ENCODE measurements at places on chromosomes 6 and 20.

DNA sequence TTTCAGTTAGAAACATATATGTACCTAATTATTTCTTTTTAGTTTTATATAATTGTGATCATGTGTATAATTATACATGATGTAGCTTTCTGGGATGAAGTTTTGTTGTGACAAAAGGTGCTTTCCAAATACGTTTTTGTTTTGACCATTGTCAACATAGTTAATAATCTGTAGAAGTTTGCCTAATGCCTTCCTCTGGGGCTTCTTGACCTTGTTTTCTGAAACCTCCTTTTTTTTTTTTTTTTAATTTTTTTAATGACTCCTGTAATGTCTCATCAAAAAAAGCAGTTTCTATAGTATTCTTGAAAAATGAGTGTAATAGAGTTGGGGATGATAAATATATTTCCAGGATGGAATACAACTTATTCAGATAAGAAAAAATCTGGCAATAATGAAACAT, 434.7 kb upstream of the SOX4 start:
- no peak for DNase-seq

- DNase-seq, result no peak
These were observed 131.6 kb upstream of the NEDD9 start for GRCh38 chr6:11363881-11364576.

GRCh38 chr20:17836303-17836861, 132.2 kb downstream of the SNX5 start:
- DNase-seq, result peak; percentile 98

DNA sequence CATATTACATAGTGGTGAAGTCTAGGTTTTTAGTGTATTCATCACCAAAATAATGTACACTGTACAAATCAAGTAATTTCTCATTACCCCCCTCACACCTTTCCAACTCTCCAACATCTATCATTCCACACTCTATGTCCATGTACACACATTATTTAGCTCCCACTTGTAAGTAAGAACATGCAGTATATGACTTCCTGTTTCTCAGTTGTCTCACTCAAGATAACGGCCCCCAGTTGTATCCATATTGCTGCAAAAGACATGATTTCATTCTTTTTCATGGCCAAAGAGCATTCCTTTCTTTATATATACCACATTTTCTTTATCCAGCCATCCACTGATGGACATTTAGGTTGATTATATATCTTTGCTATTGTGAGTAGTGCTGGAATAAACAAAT, 86.0 kb downstream of the UBE3D start:
- no peak for DNase-seq

- no peak for DNase-seq
These were observed 1.2 kb downstream of the PTPRA start for GRCh38 chr20:2874456-2874855.

GRCh38 chr6:22350109-22350508, 53.3 kb upstream of the PRL start:
- no peak for DNase-seq

GRCh38 chr6:143747347-143747842, 69.6 kb downstream of the PHACTR2 start:
- DNase-seq, result no peak

- DNase-seq, result no peak
These were observed 173.7 kb upstream of the SSTR4 start for GRCh38 chr20:22861231-22861980.

GRCh38 chr20:19712721-19713260, 45.3 kb upstream of the RIN2 start:
- DNase-seq, result no peak

- DNase-seq, result no peak
These were observed 145.6 kb downstream of the TBX18 start for GRCh38 chr6:84618836-84619235.

- DNase-seq, result no peak
These were observed 117.9 kb downstream of the SNX5 start for GRCh38 chr20:17850684-17851026.

- DNase-seq, result no peak
These were observed 33.2 kb upstream of the HBS1L start for GRCh38 chr6:135087803-135088202.

- no peak for DNase-seq
These were observed 833.4 kb upstream of the MAP3K7 start for GRCh38 chr6:91420243-91420642.

DNA sequence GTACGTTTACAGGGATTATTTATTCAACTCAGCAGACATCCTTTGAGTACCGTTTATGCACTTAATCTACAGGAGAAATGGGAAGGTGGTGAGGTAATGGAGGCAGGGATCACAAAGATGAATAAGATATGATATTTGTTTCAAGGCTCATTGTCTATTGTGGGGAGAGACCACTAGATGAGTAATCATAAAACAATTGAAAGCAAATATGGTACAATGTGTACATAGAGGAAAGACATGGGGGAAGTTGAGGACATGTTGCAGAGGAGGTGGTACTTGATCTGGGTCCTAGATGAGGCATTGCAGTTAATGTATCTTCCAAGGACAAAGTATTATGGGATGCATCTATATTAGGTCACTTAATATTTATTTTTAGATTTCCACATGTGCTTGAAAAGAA, 13.7 kb upstream of the CDC5L start:
- DNase-seq, result no peak

- DNase-seq, result no peak
These were observed 257.8 kb downstream of the RNGTT start for GRCh38 chr6:88705601-88706000.

DNA sequence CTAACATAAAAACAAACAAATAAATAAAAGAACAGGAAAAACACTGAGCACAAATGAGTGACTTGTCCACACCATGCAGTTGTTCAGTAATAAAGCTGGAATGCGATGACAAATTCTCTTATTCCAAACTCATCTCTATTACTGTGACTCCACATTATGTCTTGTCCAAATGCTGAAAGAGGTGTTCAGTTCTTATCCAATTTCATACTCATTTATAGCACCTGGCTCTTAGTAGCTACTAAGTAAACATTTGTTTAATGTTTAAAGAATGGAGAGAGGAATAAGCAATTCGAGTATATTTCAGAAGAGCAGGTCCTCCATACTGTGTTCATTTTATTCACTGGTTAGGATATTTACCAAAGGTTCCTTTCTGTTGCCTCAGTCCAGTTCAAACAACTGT, 439.0 kb upstream of the JAG1 start:
- no peak for DNase-seq

- no peak for DNase-seq
These were observed 375.2 kb upstream of the AGPAT4 start for GRCh38 chr6:161649068-161649467.

- no peak for DNase-seq
These were observed 20.9 kb downstream of the IGF2R start for GRCh38 chr6:159989492-159990480.

DNA sequence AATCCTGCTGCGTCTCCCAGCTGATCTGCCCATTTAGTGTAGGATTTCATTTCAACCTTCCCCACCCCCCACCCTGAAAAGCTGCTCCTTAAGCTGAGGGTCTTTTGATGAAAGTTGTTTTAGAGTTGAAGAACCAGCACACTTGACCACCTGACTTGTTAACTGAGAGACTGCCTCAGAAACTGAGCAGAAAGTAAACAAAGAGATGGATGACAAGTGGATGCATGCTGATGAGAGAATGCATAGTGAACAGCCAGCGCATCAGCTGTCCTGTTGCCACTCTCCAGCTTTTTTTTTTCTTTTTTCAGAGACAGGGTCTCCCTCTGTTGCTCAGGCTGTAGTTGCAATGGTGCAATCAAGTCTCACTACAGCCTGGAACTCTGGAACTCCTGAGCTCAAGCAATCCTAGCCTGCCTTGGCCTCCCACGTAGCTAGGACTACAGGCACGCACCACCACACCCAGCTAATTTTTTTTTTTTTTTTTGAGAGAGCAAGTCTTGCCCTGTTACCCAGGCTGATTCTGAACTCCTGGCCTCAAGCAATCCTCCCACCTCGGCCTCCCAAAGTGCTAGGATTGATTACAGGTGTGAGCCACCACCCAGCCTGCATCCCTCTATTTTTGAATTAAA, 9.5 kb downstream of the RPL10A start:
- no peak for DNase-seq

GRCh38 chr6:155861821-155862220, 406.2 kb upstream of the NOX3 start:
- no peak for DNase-seq

DNA sequence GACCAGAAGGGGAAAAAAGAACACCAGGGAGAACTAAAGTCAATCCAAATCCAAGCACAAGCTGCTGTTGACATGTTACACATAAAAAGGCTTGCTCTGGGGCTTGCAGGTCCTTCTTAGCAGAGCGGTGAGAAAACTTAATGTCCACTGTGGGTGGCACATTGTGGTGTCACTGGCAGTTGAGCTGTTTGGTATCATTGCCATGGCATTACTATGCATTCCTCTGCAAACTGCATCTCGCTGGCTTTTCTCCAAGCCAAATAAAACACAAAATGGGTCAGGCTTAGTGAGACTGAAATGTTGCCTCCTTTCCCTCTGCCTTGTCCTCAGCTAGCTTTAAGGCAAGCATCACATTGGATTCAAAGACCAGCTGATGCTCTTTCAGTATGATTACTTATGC, 40.9 kb downstream of the LY86 start:
- DNase-seq, result no peak

- no peak for DNase-seq
These were observed 161.5 kb upstream of the ADGRB3 start for GRCh38 chr6:68473433-68474210.

GRCh38 chr6:84403545-84403944, 176.1 kb upstream of the CEP162 start:
- no peak for DNase-seq

GRCh38 chr20:4829514-4830215, 108.0 kb downstream of the PRND start:
- DNase-seq, result no peak

- no peak for DNase-seq
These were observed 508.9 kb upstream of the NOX3 start for GRCh38 chr6:155964544-155964943.

- DNase-seq, result no peak
These were observed 529.6 kb downstream of the ADGRB3 start for GRCh38 chr6:69164564-69165229.

DNA sequence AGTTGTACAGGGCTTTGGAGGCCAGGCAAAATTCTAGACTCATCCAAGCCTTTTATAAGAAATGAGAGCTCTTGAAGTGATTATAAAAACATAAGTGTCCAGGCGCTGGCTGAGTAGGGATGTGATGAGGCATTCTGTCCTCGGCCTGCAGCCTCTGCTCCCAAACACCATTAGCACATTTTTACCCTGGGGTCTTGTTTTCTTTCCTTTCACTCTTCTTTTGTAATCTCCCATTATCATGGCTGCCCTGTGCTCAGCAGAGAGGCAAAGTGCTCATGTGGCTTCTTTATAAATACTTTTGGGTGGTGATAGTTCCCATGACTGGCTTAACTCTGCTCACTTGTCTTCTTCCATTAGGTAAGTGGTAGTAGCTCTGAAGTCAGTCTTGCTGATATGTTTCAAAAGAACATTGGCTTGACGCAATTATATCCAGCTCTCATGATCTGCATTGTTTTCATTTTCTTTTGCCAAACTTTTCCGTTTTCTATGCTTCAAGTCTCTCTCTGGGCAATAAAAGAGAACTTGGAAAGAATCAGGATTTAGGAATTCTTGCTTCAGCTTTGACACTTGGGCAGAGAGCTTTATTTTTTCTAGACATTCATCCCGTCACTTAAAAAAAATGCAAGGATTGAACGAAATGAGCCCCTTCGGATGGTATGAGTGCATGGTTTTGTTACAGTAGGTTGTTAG, 61.1 kb downstream of the CAP2 start:
- no peak for DNase-seq

DNA sequence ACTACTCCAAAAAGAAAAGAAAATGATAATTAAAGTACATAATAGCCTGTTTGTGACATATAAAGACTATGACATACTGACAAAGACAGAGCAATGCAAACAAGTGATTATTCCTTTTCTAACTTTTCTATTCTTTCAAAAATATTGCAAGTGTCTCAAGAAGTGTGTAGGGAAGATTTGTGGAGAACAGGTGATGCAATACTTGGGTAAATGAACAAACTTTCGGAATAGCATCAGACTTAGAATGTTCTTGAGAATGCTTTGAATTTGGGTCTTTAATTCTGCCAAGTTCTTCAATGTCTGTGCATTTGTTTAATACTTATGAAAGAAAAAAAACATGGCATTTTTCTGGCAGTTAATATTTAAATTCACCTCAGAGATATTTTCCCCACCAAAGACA, 40.0 kb upstream of the TRDN start:
- no peak for DNase-seq

GRCh38 chr6:48318670-48319069, 207.7 kb upstream of the PTCHD4 start:
- no peak for DNase-seq

DNA sequence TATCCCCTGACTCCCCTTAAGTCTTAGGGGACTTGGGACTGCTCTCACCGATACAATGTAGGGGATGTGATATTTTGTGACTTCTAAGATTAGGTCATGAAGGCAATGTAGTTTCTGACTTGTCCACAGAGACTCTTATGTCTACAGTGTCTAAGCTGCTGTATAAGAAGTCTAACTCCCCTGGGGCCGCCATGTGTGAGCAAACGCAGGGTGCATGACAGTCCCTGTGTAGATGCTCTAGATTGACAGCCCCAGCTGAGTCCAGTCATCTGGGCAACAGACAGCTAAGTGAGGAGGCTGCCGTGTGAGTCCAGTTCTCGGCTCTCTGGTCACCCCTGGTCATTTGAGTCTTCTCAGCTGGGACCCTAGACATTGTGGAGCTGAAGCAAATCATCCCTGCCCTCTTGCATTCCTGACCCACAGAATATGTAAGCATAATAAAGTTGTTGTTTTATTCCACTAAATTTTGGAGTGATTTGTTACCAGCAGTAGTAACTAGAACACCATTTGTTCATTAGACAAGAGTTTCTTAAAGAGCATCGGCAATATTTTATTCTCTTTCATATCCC, 743.3 kb upstream of the CHD6 start:
- no peak for DNase-seq

DNA sequence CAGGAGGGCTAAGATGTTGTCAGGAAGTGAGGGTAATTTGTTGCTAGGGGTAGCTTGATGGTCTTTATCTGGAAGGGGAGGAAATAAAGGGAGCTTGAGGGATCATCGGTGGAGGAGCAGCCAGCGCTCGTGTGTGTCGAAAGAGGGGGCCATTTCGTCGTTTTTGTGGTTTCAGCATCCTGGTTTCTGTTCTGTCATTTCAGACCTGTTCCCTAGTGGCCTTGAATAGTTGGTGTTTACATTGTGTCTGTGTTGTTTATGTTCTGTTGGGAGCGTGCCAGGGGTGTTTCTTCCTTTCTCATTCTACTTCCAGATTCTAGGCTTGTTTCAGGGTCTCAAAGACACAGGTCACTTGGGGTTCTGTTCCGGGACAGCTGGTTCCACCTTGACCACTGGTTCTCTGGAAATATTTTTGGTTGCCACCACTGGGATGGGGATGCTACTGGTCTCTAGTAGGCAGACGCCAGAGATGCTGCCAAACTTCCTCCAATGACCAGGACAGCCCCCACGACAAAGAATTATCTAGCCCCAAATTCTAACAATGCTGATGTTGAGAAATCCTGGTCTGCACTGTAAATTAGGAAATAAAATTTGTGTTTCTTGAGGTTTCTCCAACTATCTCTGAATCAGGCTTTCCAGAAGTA, 113.9 kb upstream of the NAA20 start:
- no peak for DNase-seq
